ENCODE measurements at places on chromosomes 1 and 21.

DNA sequence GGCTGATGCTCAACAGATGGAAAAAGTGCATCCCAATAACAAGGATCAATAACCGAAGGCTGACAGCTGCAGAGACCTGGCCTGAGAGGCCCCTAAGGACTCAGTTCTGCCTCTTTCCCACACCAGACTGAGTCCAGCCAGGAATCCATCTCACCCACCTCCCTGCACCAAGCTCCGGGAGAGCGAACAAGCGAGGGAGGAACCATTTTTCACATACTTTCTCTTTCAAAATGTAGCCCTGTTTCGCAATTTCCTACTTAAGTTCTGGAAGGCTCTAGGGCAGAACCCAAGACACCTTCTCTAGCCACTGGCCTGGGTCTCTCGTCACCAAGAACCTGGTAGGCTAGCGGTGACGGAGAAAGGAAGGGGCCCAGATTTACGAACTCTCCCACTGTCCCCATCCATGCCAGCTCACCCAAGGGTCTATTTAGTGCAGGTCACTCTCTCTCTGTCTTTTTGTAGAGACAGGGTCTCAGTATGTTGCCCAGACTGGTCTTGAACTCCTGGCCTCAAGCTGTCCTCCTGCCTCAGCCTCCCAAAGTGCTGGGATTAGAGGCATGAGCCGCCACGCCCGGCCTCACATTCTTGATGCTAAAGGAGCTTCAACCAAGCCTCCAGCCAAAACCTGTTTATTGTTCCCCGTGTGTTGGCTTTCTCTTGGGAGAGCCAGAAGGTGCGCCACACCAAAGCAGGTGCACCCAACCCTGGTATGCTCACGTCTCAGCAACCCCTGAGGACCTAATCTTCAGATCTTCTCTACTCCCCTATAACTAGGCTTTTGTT is 10.9 kb upstream of the GNL2 start:
- DNase-seq: no peak

DNA sequence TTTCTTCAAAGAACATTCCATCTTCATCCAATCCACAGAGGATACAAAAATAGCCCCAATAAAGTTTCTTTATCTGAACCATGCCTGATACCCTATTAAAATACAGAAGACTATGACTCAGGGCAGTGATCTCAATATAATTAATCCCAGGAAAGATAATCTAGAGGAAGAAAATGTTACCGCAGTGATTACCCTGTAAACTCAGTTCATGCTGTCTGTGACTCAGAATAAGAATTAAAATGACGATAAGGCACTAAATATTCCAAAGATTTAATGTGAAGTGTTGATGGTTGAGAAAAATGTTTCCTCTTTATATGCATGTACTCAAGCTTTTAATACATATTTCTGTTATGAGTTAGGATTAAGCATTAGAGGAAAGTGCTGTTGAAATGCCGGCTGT is 88.6 kb upstream of the LYPLAL1 start:
- DNase-seq: no peak

DNA sequence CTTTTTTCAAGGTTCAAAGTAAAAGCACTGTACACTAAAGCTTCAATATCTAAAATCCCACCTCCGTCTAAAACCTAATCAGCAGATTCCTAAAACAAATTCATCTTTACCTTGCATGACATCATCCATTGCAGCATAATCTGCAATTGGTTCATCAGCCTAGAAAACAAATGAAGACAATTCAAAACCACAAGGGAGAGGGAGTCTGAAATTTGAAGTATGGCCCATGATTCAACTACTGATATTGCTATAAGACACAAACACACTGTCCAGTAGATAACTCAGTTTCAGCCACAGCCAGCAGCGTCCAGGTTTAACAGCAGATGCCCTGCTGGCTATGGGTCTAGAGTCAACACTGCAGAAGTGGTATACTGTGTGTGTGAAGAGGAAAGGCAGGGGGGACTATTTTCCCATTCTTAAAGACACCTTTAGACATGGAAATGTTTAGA is 17.9 kb upstream of the RAP1GAP start:
- DNase-seq: no peak

DNA sequence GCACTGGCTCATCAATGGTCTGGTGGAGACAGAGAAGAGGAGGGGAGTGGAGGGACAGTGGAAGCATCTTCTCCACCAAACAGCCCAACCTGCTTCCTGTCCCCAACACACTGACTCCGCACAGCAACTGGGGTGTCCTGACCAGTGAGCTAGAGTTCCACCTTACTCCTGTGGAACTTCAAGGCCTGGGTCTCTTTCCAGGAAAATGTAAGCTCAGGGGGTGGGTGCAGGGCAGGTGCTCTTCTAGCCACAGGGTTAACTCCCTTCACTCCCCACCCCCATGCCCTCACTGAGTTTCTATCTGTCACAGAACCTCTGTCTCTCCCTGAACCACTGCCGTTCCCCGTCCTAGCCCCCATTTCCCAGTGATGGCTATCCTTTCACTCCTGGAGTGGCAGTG is 876 bp downstream of the MOB3C start:
- DNase-seq: no peak

- DNase-seq: no peak
Observed at GRCh38 chr1:208068908-208069307, 158.0 kb upstream of the CD34 start.

- DNase-seq: no peak
Observed at GRCh38 chr1:246629976-246630375, 63.7 kb downstream of the CNST start.

GRCh38 chr1:6523566-6523965 is 30.7 kb downstream of the NOL9 start:
- no peak for DNase-seq

DNA sequence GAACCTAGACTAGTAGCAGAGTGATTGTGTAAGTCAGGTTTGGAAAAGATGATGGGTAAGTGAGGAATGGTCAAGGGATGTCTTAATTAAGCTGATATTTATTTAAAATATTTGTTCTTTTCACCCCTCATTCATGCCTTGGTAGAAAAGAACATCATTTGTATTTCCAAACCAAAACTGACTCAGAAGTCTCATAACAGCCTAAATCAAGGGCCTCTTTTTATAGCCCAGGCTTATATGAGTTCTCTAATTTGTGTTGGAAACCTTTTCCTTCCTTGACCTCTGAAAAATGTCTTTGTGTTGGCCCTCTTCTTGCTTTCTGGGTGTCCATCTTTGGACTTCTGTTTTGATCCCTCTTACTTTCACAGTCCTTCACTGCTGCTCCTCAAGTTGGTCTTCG is 1428.2 kb downstream of the MRPL39 start:
- DNase-seq: no peak

- DNase-seq: peak; percentile 46
Observed at GRCh38 chr1:210328032-210328745, 513 bp upstream of the HHAT start.

- no peak for DNase-seq
Observed at GRCh38 chr1:119009312-119009655, 21.1 kb upstream of the TBX15 start.
